HTR-8/SVneo (cell line): ENCODE measurements at places on chromosomes 7 and 10.

- DNase-seq, result no peak
Observed at GRCh38 chr10:119020627-119020946, 8.9 kb upstream of the NANOS1 start.

DNA sequence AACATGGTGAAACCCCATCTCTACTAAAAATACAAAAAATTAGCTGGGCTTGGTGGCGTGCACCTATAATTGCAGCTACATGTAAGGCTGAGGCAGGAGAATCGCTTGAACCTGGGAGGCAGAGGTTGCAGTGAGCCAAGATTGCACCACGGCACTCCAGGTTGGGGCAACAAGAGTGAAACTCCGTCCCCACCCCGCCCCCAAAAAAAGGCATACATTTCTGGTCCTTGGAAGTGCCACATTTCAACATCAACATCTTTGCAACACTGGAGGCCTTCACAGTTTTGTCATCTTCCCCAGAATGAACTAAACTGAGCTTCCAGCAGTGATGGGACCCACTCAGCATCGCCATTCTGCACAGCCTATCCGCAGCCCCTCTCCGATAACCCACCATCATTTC is 36.6 kb downstream of the FAM53B start:
- DNase-seq, result no peak

DNA sequence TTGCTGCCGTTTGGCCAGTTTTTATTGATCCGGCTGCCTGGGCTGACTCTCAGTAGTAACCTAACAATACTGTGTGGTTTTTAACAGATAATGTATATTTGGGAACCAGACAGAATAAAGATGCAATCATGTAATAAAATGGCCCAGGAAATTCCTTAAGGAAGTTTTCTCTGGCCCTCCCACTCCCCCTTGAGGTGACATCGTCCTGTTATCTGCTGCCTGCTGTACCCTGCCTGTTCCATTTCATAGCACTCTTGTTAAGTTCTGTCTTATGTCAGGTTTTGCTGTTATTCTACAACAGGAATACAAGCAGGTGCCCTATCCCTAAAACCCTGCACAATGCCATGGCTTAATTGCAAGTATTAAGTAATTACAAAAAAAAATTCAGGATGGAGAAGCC is 12.5 kb downstream of the ITGB8 start:
- DNase-seq, result peak; percentile 22

DNA sequence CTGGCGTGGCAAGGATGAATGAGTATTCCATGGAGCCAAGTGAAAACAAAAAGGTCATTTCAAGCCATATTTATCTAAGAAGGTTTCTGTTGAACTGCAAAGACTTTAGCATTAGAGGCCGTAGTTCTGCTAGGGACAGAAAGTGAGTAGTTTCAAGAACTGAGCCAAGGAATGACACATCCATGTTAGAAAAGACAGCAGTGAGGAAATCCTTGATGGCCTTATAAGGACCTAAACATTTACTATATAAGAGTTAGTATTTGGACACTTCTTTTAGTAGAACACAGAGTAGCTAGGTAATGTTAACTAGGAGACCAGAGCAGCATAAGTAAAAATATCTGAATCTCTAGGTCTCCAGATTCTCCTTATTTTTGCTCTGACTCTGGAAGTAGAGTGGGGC is 329.8 kb upstream of the SEMA3D start:
- no peak for DNase-seq

GRCh38 chr7:158266426-158266816 is 321.2 kb downstream of the PTPRN2 start:
- no peak for DNase-seq

- no peak for DNase-seq
Observed at GRCh38 chr7:1095621-1096155, 7.8 kb downstream of the GPER1 start.

DNA sequence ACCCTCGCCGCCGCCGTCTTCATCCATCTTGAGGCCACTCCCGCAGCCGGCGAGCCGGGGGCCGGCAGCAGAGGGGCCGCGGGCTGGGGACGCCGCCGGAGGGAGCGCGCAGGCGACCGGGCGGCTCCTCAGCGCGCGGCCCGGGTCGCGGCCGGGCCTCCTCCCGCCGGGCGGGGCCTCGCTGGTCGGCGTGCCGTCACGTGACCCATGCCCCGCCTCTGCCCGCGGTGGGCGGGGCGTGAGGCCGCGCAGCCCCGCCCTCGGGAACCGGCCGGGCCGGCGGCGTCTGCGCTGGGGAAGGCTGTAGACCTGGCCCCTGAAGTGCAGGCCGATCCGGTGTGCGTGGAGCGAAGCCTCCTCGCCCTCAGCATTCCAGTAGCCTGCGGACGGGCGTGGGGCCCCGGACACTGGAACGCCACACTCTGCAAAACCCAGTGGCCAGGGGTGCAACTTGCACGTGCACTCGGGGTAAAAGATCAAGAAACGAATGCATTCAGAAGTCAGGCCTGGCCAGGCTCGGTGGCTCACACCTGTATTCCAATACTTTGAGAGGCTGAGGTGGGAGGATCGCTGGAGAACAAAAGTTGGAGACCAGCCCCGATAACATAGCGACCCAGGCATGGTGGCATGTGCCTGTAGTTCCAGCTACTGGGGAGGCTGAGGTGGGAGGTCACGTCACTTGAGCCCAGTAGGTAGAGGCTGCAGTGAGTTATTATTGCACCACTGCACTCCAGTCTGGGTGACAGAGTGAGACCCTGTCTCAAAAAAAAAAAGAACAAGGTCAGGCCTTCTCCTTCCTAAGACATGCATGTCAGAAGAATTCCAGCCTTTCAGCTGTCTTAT is at the start of gene CYTH3:
Gene CYTH3 (minus strand): TSS at position 144 of the 843 bp plus-strand sequence. CDS start 117 bp downstream, at position 27.
- DNase-seq, result peak; percentile 97

DNA sequence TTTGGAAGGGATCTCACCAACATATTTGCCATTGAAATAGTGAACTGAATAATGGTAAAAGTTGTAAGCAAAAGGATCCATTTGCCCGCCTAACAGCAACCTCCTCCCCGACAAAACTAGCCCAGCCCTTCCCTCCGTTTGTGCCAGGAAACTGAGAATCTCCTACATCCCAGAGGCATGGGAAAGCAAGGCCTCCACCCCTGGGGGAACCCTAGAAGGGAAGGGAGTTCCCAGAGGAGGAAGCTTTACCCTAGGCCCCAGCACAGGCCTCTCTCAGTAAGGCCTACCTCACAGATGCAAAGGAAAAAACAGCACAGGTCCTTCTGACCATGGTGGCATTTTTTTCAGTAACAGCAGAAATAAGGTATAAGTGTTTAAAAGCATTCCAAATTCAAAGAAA is 229.7 kb downstream of the ELMO1 start:
- DNase-seq, result no peak

- no peak for DNase-seq
Observed at GRCh38 chr7:47197486-47197885, 384.4 kb downstream of the TNS3 start.

DNA sequence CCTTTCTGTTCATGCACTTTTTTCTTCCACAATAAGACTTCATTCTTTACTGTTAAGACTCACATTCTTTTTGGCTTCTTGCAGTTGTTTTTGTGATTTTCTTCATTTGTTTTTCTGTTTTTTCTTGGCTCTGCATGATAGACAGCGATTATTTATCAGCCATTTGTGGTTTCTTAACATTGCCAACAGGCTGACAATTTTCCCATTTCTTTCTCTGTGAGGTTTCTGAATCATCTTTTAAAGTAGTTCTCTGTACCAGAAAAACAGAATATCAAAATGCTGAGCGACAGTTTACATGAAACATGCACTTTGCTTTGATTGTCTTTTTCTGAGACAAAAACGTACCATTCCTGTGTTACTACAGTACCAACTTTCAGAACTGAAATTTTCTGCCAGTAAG is 334.2 kb upstream of the MAGI2 start:
- no peak for DNase-seq

DNA sequence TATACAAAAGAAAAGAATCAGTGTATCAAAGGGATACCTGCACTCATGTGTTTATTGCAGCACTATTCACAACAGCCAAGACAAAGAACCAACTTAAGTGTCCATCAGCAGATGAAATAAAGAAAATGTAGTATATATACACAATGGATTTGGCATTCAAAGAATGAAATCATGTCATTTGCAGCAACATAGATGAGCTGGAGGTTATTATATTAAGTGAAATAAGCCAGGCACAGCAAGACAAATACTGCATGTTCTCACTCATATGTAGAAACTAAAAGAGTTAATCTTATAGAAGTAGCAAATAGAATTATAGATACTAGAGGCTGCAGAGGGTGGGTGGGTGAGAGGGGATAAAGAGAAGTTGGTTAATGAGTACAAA is 28.3 kb downstream of the CNOT4 start:
- no peak for DNase-seq
